ENCODE measurements at places on chromosomes 6 and 20.

DNA sequence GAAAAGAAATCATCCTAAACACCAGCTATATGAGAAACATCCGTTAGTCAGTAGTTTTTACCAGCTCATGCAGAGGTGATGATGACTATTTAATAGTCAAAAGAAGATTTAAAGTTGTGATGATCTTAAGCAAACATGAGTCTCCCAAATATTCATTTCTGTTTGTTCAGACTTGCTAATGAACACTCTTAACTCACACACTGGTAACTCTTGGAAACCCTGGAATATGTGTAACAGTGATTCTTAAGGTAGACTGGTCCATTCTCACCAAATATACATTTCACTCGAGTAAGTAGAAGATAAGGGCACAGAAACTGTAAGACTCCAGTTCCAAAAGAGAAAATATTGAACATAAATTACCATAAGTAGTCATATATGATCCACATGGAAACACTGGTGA is 29.1 kb downstream of the RSPO3 start:
- H3K4me3 ChIP-seq, result peak overlapping the region; percentile 55
- H3K4me1 ChIP-seq, result peaks cover 74% of the 10 kb centered on the region
- peak overlapping the region; percentile 79 for H3K27ac ChIP-seq
- H3K27me3 ChIP-seq, result no peaks in the 10 kb centered on the region
- no peak for DNase-seq

DNA sequence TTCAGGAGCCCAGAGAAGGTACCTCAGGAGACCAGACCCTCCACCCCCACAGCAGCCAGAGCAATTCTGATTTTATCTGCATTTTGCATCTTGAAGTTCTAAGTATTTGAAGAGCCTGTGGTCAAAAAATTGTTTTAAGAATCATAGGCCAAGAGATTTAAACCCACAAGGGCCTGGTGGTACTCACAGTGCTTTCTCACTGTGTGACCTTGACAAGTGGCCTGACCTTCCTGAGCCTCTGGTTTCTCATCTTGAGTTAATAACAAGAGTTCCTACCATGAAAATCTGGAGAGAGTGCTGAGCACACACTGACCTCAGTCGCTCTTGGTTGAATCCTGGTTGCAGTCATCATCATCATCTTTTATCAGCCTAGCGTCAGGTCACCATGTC is 45.4 kb upstream of the ID1 start:
- H3K27me3 ChIP-seq, result no peaks in the 10 kb centered on the region
- H3K4me1 ChIP-seq, result peaks cover 5% of the 10 kb centered on the region
- peaks cover 47% of the 10 kb centered on the region for H3K36me3 ChIP-seq
- H3K4me3 ChIP-seq, result no peak overlapping the region
- H3K27ac ChIP-seq, result peak overlapping the region; percentile 89
- no peak for DNase-seq

DNA sequence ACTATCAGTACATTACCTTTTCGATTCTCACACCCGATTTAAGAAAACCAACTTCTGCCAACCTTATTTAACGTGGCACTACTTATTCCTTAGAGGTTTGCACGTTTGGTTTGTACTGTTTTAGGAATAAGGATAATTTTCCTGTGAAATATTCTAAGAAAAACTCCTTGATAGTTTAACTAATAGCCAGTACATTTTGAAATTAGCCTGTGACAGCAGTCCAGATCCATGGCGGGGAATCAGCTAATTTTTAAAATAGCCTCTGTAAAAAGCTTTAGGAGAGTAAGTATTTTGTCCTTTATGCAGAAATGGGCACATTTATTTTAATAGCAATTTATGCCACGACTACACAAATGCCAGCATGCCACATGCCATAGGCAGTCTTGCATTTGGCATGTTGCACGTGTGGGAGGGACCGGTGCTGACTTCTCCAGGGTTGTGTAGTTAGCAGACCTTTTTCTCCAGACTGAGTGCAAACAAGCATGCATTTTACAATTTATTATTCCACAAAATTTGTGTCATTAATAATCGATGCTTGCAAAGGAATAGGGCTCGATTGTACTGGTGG is 6.2 kb downstream of the FOXC1 start:
- peak overlapping the region; percentile 69 for H3K4me3 ChIP-seq
- no peak for DNase-seq
- H3K4me1 ChIP-seq, result peaks cover 54% of the 10 kb centered on the region
- peaks cover 14% of the 10 kb centered on the region for H3K36me3 ChIP-seq
- H3K27me3 ChIP-seq, result peaks cover 25% of the 10 kb centered on the region
- H3K27ac ChIP-seq, result peak overlapping the region; percentile 54

- H3K4me3 ChIP-seq, result no peak overlapping the region
- peak overlapping the region; percentile 61 for H3K27ac ChIP-seq
- peaks cover 16% of the 10 kb centered on the region for H3K27me3 ChIP-seq
Observed at GRCh38 chr6:20217324-20217855, 5.1 kb upstream of the MBOAT1 start.

DNA sequence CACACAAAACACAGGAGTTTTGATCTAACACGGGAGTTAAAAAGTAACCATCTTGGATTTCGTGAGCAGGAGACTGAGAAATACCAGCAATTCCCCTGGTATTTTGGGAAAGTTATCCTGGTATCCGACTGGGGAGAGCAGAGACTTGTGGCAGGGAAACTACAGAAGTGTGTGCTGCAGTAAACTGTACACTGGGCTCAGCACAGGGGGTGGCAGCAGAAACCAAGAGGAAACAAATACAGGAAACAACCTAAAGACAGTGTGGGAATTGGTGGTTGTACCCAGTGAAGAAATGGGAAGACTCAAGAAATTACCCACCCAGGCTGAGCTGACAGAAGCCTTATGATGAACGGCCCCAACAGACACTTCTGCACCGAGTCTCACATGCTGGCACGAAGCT is 109.8 kb downstream of the CHD6 start:
- no peak for DNase-seq
- peaks cover 33% of the 10 kb centered on the region for H3K4me1 ChIP-seq
- peaks cover 68% of the 10 kb centered on the region for H3K36me3 ChIP-seq
- peaks cover 3% of the 10 kb centered on the region for H3K27me3 ChIP-seq
- no peak overlapping the region for H3K4me3 ChIP-seq
- peak overlapping the region; percentile 2 for H3K27ac ChIP-seq

DNA sequence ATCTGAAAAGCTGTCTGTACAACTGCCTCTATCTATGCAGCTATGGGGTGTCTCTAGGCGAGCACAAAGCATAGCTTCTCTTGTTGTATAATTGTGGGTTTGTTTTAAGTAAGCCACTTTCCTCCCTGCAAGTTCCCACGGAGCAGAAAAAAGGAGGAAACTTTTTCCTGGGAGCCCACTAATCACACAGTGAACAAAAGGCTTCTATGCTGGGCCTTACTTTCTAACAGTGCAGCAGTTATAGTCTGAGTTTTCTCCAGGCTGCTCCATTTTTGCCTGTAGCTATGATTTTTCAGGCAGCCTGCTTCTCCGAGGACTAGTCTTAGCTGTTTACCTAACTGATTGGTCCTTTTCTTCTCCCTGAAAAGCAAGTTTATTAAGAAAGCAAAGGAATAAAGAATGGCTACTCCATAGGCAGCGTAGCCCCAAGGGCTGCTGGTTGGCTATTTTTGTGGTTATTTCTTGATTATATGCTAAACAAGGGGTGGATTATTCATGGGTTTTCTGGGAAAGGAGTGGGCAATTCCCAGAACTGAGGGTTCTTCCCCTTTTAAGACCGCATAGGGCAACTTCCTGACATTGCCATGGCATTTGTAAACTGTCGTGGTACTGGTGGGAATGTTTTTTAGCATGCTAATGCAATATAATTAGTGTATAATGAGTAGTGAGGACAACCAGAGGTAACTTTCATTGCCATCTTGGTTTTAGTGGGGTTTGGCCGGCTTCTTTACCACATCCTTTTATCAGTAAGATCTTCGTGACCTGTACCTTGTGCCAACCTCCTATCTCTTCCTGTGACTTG is 84.3 kb downstream of the OPRM1 start:
- H3K36me3 ChIP-seq, result no peaks in the 10 kb centered on the region
- peaks cover 13% of the 10 kb centered on the region for H3K27me3 ChIP-seq
- H3K27ac ChIP-seq, result no peak overlapping the region
- no peak for DNase-seq

- H3K4me3 ChIP-seq, result no peak overlapping the region
- no peak overlapping the region for H3K27ac ChIP-seq
- no peaks in the 10 kb centered on the region for H3K36me3 ChIP-seq
- no peak for DNase-seq
- peaks cover 33% of the 10 kb centered on the region for H3K27me3 ChIP-seq
Observed at GRCh38 chr6:150079604-150080003, 10.7 kb upstream of the ULBP3 start.
